Natural killer cell treated with Interleukin-12 subunit alpha and Interleukin-12 subunit beta and Interleukin-15 and Interleukin-18, amount 100 ng/mL, for 72 hours (primary cell): ENCODE measurements at places on chromosomes 1 and 21. TPM values are rescaled to one million over a fixed set of nuclear protein-coding genes. Genes with fewer than 3 reads are reported as not detected.

- DNase-seq = no peak
- H3K4me1 ChIP-seq = peaks cover 7% of the 10 kb centered on the region
- no peaks in the 10 kb centered on the region for H3K36me3 ChIP-seq
Measured at GRCh38 chr1:147837129-147837963, 65.2 kb upstream of the GJA8 start.

DNA sequence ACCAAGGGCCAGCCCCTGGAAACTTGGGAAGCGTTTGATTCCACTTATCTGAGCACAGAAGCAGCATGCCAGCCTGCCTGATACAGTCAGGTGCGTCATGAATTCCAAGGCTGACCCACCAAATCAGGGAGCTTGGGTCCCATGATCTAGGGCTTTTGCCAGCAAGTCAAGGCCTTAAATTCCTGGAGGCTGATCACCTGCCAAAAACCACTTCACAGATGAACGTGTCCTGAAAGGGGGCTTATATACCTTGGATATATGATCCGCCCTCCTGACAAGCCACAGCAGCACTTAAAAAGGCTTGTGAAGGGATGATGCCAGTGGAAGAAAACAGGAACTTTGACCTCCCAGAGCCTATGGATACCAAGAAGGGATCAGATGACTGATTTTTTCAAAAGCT lies 24.0 kb upstream of the CLIC6 start:
- no peak overlapping the region for H3K27ac ChIP-seq
- H3K4me3 ChIP-seq = no peak overlapping the region
- H3K36me3 ChIP-seq = no peaks in the 10 kb centered on the region
- H3K4me1 ChIP-seq = peaks cover 15% of the 10 kb centered on the region
- no peak for DNase-seq
- H3K27me3 ChIP-seq = peaks cover 24% of the 10 kb centered on the region

OR6N1 gene
- total RNA-seq = not detected

- H3K27me3 ChIP-seq = peaks cover 10% of the 10 kb centered on the region
- no peak for DNase-seq
- no peak overlapping the region for H3K4me3 ChIP-seq
- H3K27ac ChIP-seq = no peak overlapping the region
- H3K4me1 ChIP-seq = no peaks in the 10 kb centered on the region
Measured at GRCh38 chr1:113617438-113618141, 141.7 kb downstream of the PHTF1 start.

DNA sequence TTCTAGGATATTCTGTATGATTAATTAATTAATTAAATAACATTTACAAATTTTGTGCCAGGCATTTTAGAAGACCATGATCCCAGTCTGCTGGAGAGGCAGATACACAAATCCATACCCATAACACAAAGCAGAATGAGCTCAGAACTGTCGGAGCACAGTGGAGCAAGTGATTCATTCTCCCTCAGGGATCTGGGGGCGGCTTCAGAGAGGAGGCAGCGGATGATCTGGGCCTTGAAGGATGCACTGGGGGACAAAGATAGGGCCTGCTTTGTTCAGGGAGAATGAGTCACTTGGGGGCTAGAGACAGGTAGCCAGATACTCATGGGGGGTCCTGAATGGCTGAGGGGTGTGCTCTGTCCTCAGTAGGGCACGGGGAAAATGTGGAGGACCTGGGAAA lies 50.9 kb upstream of the TRABD2B start:
- no peaks in the 10 kb centered on the region for H3K36me3 ChIP-seq
- no peak overlapping the region for H3K27ac ChIP-seq
- DNase-seq = no peak
- H3K27me3 ChIP-seq = peaks cover 8% of the 10 kb centered on the region
- no peak overlapping the region for H3K4me3 ChIP-seq
- peaks cover 2% of the 10 kb centered on the region for H3K4me1 ChIP-seq

DCST1 gene
- total RNA-seq = not detected

DNA sequence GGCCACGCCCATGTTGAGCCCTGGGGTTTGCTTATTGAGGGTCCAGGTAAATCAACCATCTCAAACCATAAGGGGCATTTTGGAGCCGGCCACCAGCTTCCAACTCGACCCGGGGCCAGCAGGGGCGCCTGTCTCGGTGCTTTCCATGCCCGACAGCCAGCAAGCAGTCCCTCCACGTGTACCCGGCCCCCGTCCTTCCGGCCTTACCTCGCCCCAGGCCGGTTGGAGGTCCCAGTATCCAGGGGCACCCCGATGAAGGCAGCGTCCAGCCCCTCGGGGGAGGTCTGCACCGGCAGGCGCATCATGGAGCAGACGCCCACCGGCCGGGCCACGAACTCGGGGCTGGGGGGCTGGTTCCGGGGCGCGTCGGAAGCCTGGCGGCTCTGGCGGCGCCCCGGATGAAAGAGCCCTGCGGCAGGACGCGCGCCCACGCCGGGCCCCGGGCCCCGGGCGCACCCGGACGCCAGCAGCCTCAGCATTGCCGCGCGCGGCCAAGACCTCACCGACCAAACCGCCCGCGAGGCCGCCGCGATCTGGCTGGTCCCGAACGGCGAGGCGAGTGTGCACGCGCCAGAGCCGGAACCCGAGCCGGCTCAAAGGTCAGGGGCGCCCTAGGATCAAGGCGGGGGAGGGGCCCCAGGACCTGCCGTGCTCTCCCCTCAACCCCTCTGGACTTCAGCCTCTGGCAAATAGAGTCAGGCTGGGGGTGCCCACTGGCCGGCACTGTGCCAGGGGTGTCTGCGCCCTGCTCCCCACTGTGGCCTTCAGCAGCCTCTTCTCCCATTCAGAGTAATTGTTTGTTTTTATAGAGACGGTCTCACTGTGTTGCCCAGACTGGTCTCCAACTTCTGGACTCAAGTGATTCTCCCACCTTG lies at the start of gene AGMAT:
TSS of gene AGMAT (minus strand) at position 563 of the 875 bp plus-strand sequence. CDS start at position 479, 84 bp downstream.
- H3K4me3 ChIP-seq = peak within 1 kb of the TSS; percentile 75
- peak within 1 kb of the TSS; percentile 71 for H3K27ac ChIP-seq
- peak; percentile 74 for DNase-seq
- H3K27me3 ChIP-seq = no peaks in the 10 kb centered on the region
- no peaks in the 10 kb centered on the region for H3K36me3 ChIP-seq

- no peaks in the 10 kb centered on the region for H3K27me3 ChIP-seq
- H3K4me3 ChIP-seq = no peak overlapping the region
- no peak overlapping the region for H3K27ac ChIP-seq
- H3K4me1 ChIP-seq = no peaks in the 10 kb centered on the region
- DNase-seq = no peak
- H3K36me3 ChIP-seq = peaks cover 14% of the 10 kb centered on the region
Measured at GRCh38 chr1:85629532-85629920, 49.0 kb downstream of the CCN1 start.

GBP2 gene
- total RNA-seq = 154 TPM

DNA sequence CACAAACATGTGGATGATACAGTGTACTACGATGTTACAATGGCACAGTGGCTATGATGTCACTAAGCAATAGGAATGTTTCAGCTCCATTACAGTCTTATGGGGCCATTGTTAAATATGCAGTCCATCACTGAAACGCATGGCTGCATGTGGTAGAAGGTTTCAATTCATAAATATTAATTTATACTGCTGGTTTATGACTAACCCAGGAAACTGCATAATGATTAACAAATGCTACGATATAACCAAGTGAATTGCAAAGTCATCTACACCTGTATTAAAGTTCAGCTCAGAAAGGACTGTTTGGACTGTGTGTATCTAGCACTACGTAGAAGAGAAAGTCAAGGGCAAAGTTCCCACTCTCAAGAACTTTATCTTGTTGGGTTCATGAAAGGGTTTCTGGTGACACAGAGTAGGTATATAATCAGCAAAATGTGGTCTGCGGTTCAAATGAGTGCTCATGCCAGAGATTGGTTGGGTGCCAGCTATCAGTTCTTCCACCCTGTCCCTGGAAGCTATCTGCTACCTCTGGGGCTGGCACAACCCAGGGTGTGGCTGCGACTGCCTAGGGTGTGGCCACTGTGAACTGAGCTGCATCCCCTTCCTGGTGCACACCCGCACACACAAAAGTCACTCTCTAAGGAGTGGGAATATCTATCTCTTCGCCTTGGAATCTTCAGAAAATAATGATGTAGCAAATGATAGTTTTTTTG lies 14.8 kb downstream of the MGST3 start:
- H3K36me3 ChIP-seq = no peaks in the 10 kb centered on the region
- H3K27ac ChIP-seq = no peak overlapping the region
- peaks cover 24% of the 10 kb centered on the region for H3K4me1 ChIP-seq
- no peak overlapping the region for H3K4me3 ChIP-seq

SPRR1A gene
- not detected for total RNA-seq

ARHGEF19 gene
- total RNA-seq = 13.0 TPM
